Activated naive CD4-positive, alpha-beta T cell treated with anti-CD3 and anti-CD28 coated beads, Interleukin-2, amount 10 ng/mL, durations not matched to agents 5 hours and 36 hours (primary cell): ENCODE measurements at places on chromosomes 7 and 10. TPM values are rescaled to one million over a fixed set of nuclear protein-coding genes. Genes with fewer than 3 reads are reported as not detected.

Gene CPED1
- total RNA-seq: not detected

Gene THSD7A
- not detected for total RNA-seq

Gene CLDN4
- total RNA-seq: not detected

Gene BAIAP2L1
- total RNA-seq: 1.5 TPM

Gene MUC3A
- total RNA-seq: not detected

Gene ZNF425
- 0.94 TPM for total RNA-seq

Gene NFE2L3
- 13.6 TPM for total RNA-seq
